ENCODE measurements at places on chromosomes 3 and 15. TPM values are rescaled to one million over a fixed set of nuclear protein-coding genes. Genes with fewer than 3 reads are reported as not detected.

PAQR5 gene
- 0.06 TPM for total RNA-seq

DNA sequence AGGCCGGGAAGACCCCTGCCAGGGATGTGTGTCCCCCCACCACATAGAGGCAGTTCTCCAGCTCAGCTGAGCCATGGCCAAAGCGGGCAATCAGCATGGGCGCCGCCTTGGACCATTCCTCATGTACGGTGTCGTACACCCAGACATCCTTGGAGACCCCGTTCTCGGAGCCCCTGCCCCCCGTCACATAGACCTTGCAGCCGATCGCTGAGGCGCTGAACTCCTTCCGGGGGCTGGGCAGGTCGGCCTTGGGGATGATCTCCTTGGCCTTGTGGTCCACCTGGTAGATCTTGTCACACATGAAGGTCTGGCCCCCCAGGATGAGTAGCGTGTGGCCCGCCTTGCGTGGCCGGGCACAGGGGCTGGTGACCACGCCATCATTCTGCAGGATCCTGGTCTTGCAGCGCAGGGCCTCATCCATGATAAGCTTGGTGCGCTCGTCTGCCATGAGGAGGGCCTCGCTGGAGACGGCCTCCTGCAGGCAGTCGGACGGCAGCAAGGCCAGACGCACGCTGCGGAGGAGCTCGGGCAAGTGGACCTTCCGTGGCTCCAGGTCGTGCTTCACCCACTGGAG, 26.0 kb downstream of the KLHL25 start:
- H3K27ac ChIP-seq = no peak overlapping the region
- no peak for DNase-seq
- no peaks in the 10 kb centered on the region for H3K27me3 ChIP-seq
- no peak overlapping the region for H3K4me3 ChIP-seq
- no peaks in the 10 kb centered on the region for H3K4me1 ChIP-seq

SLC2A2 gene
- not detected for total RNA-seq

- peak; percentile 95 for DNase-seq
- H3K27ac ChIP-seq = peak within 1 kb of the TSS; percentile 80
- H3K27me3 ChIP-seq = no peaks in the 10 kb centered on the region
- peak within 1 kb of the TSS; percentile 87 for H3K4me3 ChIP-seq
Measured at GRCh38 chr3:15205934-15206661, at the start of gene CAPN7. Gene CAPN7 (plus strand): TSS chr3:15206246. CDS start chr3:15206496, 250 bp downstream.

GRCh38 chr3:60645801-60646200, 605.5 kb downstream of the FHIT start:
- H3K27me3 ChIP-seq = no peaks in the 10 kb centered on the region
- no peak for DNase-seq
- no peak overlapping the region for H3K4me3 ChIP-seq
- no peaks in the 10 kb centered on the region for H3K4me1 ChIP-seq

GRCh38 chr3:23161896-23162570, 41.1 kb upstream of the UBE2E2 start:
- H3K4me3 ChIP-seq = no peak overlapping the region
- no peak overlapping the region for H3K27ac ChIP-seq
- H3K36me3 ChIP-seq = no peaks in the 10 kb centered on the region
- H3K4me1 ChIP-seq = no peaks in the 10 kb centered on the region
- H3K27me3 ChIP-seq = no peaks in the 10 kb centered on the region
- DNase-seq = no peak

DNA sequence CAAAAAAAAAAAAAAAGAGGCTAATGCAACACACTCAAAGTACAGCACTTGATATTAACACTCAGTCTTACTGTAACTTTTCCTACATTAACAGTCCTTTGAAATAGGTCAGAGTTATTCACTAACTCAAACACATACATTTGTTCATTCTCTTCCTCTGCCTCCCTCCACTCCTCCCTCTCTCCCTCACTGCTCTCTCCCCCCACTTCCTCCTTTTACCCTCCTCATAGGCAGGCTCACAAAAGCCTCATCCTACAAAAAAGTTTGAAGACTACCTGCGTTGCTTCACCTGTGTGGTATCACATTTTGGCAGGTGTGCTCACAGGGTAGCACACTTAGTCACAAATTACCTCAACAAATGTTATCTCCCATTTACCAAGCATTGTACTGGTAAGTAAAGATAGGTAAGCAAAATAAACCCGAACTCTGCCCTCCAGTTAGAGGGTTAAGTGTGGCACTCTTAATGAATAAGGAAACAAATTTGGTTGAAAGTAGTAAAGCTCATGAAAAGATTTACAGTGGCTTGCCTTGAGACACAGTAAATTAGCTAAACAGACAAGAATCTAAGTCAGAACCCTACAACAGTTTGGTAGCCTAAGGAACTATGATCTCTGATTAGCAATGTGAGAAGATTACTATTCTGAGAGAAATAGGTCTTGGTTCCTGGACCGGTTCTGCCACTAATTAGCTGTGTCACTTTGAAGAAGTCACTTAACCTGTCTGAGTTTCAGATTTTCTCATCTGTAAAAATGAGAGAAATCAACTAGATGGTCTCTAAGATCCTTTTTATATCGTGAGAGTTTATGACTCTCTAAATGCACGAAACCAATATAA, 151.0 kb upstream of the MLF1 start:
- no peak overlapping the region for H3K4me3 ChIP-seq
- H3K36me3 ChIP-seq = no peaks in the 10 kb centered on the region
- no peaks in the 10 kb centered on the region for H3K27me3 ChIP-seq
- H3K27ac ChIP-seq = no peak overlapping the region
- no peaks in the 10 kb centered on the region for H3K4me1 ChIP-seq
- no peak for DNase-seq

SH3BP5 gene
- total RNA-seq = 66.7 TPM

DNA sequence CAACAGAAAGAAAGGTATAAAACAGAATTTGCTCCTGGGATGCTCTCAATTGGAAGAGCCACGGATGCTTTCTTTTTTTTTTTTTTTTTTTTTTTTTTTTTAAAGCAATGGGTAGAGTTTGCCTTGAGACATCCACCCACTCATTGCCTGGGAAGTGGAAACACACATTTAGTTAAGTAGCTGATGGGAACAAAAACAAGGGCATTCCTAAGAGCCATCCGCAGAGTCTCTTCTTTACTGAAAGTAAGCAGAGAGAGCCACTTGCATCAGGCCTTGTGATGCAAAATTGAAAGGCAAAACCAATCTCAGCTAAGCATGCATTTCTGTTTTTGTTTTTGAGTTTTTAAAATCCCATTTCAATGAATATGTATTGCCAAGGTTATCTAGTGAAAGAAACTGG, 787.9 kb upstream of the LMCD1 start:
- no peaks in the 10 kb centered on the region for H3K27me3 ChIP-seq
- no peaks in the 10 kb centered on the region for H3K36me3 ChIP-seq
- H3K27ac ChIP-seq = no peak overlapping the region
- no peaks in the 10 kb centered on the region for H3K4me1 ChIP-seq
- DNase-seq = no peak
- no peak overlapping the region for H3K4me3 ChIP-seq

DNA sequence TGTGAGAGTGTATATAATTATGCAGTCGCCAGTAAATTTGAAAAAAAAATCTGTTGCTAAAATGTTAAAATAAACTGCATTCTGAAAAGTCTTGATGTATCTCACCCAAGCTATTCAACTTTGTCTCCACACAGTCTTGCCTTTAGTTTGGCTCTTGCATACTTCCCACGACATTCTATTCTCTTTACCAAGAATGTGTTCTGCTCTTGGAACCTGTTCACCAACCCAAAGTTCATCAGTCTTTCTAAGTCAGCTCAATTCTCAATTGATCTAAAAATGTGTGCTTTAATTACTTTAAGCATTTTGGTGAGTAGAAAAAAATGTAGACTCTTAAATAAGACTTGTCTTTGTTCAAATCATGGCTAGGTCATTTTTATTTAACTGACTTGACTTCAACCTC, 657.7 kb upstream of the TBL1XR1 start:
- no peak overlapping the region for H3K4me3 ChIP-seq
- H3K27me3 ChIP-seq = no peaks in the 10 kb centered on the region
- DNase-seq = no peak
- no peaks in the 10 kb centered on the region for H3K4me1 ChIP-seq

Data from T-cell (primary cell).